ENCODE measurements at places on chromosomes 7 and 10. TPM values are rescaled to one million over a fixed set of nuclear protein-coding genes. Genes with fewer than 3 reads are reported as not detected.

Gene VWA2
- 1.8 TPM for polyA plus RNA-seq

Gene PRF1
- 2.4 TPM for polyA plus RNA-seq

Gene HOXA11
- 4.3 TPM for polyA plus RNA-seq

Gene C10orf62
- polyA plus RNA-seq, result not detected

Gene NCF1
- 7.0 TPM for polyA plus RNA-seq

Gene COL13A1
- polyA plus RNA-seq, result 0.79 TPM

Gene GPR37
- not detected for polyA plus RNA-seq

Gene SGCE
- polyA plus RNA-seq, result 35.3 TPM

Gene MMD2
- not detected for polyA plus RNA-seq

Gene AUTS2
- 7.9 TPM for polyA plus RNA-seq

Gene CUBN
- 0.36 TPM for polyA plus RNA-seq

Gene NAT16
- 0.35 TPM for polyA plus RNA-seq

Gene ACHE
- 0.73 TPM for polyA plus RNA-seq

Gene SSC4D
- polyA plus RNA-seq, result 5.8 TPM

Gene GIMAP5
- polyA plus RNA-seq, result 7.2 TPM

Gene GNG11
- polyA plus RNA-seq, result 130 TPM

Measured in adipose tissue (tissue), 3 donors.